RPMI8226 (cell line): ENCODE measurements at places on chromosomes 5 and 9.

DNA sequence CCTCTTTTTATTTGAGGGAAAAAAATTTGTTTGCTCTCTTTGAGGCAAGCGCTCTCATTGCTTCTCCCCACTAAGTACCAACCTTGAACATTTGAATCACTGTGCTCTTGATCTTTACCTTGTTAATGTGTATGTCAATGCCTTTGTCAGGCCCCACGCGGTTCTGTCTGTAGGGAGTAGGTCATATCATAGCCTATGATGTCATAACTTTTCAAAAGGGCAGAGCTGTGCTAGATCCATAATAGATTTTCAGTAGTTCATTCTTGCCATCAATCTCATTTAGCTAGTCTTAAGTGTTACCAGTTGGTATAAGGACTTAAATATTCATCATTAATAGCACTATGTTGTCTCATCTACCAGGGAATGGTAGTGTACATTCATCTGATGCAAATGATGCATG is 56.6 kb downstream of the MAST4 start:
- DNase-seq: no peak

DNA sequence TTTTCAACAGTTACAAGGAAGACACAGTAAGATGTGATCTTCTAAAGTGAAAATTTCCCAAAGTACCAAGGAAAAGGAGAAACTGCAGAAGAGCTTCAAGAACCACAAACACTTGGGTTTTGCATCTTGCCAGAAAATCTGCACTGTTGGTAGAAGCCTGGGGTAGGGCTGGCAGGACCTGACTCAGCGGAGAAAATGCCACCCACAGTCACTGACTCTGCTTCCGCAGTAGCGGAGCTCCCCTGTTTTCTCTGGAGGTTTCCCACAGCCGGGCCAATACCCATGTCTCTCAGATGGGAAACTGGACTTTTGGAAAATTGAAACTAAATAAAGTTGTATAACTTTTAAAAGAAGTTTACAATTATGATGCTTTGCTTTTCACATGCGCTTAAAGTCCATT is 104.2 kb downstream of the MEF2C start:
- DNase-seq: no peak

- DNase-seq: peak; percentile 22
These were observed 133.0 kb upstream of the TUT7 start for GRCh38 chr9:86486891-86487837.

DNA sequence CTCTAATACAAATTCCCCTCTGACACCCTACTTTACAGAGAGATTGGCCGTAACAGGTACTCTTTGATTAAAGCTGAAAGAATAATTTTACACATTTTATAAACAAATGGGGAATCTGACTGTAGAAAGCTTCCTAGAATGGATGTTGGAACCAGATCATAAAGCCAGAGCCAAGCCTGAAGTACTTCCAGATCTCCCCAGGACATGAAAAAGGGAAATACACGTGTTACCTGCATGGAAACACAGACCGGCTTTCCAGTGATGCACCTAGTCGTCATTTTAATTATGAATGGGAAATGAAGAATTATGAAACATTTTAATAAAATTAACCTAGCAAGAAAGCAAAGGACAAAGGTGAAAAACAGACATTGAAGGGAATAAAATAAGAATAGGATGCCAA is 66.5 kb downstream of the ERCC6L2 start:
- no peak for DNase-seq

DNA sequence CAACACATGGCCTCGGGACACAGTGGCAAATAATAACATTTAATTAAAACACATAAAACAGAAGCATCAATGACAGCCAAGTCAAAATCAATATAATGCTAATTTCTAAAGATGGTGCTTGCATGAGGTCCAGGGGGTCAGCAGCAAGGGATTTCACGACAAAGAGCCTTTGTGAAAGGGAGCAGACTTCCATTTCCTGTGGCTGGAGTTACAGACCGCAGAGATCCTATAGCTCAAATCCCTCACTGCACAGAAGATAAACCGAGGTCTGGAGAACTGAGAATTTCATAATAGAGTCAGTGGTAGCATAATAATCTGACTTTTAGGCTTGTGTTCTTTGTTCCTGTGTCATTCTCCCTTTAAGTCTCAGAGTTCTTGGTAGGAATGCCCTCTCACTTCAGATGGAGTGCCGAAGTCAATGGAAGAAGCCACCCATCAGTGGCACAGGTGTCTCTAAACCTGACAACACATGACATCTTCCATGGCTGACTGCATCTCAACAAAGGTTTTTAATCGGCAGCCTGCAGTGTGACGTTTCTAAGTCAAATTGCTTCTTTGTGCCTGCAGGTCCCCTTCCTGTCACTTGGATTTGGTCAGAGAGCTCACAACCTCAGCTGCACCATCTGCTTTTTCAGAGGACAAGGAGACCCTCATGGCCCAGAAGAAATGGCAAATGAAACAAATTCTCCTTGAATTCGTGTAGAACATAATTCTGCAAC is 67.4 kb downstream of the CARTPT start:
- DNase-seq: no peak

GRCh38 chr5:34691326-34691725 is 35.2 kb downstream of the RAI14 start:
- no peak for DNase-seq
